ENCODE measurements at places on chromosomes 7 and 10.

DNA sequence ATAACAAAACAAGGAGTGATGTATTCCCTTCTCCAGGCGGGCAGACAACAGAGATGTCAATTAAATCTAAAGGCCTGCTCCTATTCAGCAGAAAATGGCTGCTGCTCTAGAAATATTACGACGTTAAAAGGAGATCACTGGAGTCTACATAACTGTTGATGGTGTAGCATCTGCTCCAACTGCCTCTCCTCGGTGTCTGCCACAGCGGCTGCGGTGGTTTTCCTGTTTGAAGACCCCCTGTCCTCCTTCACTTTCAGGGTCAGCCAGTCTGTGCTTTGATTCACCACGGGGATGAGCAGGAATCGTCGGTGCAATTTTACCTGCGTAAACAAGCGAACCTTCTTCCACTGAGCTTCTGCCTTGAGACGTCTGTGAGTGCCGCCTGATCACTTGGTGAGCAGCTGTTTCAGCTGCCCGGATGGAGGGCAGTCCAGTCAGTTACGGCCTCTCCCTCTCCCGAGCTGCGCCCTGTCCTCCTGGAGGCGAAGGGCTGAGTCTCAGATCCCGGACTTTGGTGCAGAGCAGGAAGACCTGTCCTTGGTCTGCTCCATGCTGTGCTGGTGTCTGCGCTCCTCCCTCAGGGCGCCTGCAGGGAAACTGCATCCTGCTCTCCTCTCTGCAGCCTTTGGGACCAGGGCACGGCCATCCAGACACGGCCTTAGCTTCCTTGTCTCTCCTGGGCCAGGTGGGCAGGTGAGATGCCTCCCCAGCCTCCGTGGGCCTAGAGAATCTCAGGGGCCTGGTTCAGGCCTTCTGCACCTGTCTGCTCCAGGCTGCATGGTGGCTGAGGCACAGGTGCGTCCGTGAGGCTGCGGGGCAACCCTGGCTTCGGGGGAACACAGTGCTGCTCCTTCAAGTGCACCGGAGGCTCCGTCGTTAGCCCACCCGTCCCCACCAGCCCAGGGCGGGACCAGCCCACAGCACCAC is 326.6 kb downstream of the ADARB2 start:
- DNase-seq = no peak

DNA sequence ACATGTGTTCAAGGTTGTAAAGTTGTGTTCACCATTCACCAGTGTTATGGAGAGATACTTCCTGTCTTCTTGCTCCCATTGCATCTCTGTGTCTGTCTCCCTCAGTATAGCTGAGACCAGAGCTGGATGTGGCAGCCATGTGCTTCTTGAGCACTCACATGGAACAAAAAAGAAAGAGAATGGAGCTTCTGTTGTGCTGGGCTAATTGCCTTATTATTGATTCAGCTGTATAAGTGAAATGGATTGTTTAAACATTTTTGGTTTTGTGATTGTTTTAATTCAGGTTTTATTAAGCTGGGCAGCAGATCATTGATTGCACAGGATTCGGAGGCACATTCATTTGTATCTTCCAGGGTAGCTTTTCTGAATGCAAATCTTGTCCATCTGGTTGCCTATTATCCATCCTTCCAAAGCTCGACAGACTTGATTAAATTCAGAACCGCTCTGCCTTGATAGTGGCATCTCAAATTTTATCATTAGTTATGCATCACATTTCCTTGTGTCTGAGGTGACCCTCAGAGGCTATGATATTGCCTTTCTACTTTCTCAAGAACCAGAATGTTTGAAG is 119.9 kb downstream of the CCNY start:
- DNase-seq = no peak

DNA sequence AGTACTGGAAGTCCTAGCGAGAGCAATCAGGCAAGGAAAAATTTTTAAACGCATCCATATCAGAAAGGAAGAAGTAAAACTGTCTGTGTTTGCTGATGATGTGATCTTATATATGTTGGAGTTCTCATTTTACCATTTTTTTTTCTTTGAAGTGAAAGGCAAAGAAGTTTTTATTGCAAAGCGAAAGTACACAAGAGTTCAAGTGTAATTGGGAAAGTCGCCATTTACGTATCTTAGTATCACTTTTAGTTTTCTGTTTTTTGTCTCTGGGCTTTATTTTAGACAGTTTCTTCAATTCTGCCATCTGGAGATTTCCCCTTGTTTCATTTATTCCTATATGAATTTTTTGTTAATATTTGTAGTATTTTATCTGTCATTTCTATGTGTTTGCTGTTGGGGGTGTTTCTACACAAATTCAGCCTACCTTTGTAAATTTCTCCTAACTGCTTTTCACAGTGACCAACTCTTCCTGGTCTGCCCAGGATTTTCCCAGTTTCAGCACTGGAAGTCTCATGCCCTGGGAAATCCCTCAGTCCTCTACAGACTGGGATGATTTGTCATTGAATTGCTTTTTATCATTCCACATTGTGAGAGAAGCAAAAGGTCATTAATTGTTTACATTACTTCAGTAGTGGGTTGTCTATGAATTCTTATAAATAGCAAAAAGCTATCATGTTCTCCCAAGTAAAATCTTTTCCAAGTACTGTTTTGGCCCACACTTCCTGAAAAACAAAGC is 23.2 kb downstream of the BET1 start:
- no peak for DNase-seq

DNA sequence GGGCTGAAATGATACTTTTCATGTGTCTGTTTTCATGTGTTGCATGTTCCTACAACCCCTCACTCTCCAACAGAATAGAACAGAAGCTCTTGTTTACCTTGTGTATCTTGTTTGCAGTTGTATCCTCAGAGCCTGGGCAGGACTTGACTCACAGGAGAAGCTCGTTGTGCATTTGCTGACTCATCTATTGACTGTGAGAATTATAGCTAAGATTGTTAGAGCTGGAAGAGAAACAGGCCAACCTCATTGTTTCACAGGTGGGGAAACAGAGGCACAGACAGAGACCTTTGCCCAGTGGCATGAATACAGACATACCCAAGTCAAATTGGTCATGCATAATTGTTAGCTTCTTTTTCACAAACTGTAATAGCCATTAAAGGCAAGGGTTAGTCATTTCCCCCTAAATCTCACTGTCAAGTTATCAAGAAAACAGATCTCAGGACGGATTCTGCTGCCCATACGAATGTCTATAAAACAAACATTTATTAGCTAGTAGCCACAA is 4.6 kb upstream of the TSPAN15 start:
- DNase-seq = peak; percentile 88

DNA sequence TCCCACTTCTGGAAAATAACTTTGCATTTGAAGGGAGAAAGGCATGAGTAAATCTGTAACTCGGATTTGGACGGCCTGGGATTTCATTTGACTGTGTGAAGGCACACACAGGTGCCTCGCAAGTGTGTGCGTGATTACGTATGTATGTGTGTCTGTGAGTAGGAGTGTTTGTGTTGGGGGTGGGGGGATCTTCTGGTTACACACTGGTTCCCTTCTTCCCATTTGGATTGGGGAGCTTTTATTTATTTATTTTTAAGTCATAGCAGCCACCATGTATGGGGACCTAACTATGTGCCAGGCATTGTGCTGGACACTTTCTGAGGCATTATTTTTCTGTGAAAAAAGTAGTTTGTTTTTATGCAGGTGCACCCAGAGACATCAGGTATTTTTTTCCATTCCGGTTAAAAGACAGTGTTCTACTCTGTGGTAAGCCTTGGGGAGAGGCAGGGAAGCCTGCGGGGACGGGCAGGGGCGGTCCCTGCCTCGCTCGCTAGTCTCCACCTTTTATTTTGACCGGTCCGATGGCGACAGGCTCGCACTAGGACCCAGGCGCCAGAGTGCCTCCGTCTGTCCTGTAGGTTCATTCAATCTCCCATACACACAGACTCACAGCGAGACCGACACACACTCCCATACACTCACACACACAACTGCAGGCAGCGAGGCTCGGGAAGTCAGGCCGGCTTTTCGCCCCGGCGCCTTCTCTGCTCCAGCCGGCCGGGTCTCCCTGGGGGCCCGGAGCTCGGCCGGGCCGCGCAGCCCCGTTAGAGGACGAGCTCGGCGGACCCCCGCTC is at the start of gene MXI1:
Gene MXI1, plus strand, starts transcription at position 595 of the 794 bp plus-strand sequence. CDS start 204 bp downstream, outside the sequence.
- DNase-seq = peak; percentile 68
